ENCODE measurements at places on chromosomes 13 and 19. TPM values are rescaled to one million over a fixed set of nuclear protein-coding genes. Genes with fewer than 3 reads are reported as not detected.

- no peak for DNase-seq
Measured at GRCh38 chr19:5052515-5052914, 83.6 kb downstream of the KDM4B start.

GRCh38 chr13:102847272-102848234, 1.7 kb downstream of the ERCC5 start:
- no peak for DNase-seq

DNA sequence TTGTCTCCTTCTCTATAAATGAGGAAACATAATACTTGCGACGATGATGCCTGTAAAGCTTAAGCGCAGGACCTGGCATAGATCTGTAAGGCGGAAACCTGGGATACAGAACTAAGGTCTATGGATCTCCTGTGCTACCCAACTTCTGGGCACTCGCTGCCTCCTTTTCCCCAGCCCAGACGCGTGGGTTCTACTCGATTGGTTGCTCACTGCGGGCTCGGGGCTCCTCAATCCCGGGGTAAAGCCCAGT, 615 bp upstream of the PSMC4 start:
- DNase-seq = no peak

- DNase-seq = no peak
Measured at GRCh38 chr13:34223984-34224383, 406.0 kb downstream of the RFC3 start.

GRCh38 chr13:77523834-77524728, 11.4 kb upstream of the SCEL start:
- DNase-seq = no peak

DNA sequence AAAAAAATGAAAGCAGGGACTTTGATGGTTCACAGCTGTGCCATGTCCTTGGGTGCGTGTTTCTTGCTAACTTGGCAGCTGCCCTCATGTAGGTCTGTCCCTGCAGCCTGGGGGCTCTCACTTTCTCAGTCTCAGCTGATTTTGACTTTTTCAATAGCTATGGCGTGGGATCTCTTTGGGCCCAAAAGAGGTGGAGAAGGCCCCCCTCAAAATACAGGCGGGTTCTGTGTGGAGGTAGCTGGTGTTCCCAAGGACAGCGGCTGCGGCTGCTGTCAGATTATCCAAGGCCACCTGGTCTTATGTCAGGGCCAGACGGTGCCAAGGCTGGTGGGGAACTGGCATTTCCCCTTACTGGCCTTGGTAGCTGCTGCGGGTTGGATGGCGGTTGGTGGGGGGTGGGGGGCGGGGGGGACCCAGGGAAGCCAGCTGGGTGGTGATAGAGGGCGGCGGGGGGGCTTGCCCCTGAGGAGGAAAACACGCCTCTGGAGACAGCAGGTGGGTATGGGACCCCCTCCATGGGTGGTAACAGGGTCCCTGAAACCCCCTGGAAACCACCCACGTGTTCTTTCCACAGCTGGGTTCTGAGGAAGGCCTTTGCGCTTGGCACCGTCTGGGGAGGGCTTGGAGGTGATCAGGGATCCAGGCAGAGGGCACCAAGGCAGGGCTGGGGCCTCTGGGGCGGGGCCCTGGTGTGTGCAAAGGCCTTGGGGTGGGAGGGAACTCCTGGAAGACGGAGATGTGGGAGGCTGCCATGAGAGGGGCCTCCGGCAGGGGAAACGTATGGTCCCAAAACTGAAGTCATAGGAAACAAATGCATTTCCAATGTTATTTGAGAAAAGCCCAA, 4.1 kb downstream of the TIMM13 start:
- DNase-seq = no peak

Gene FLT3
- 0.26 TPM for total RNA-seq

- DNase-seq = no peak
Measured at GRCh38 chr13:71624653-71625600, 242.1 kb downstream of the DACH1 start.
